ENCODE measurements at places on chromosomes 7 and 10. TPM values are rescaled to one million over a fixed set of nuclear protein-coding genes. Genes with fewer than 3 reads are reported as not detected.

RHOBTB1 gene
- 4.9 TPM for total RNA-seq

- no peak for DNase-seq
Observed at GRCh38 chr10:63120554-63120953, 12.6 kb upstream of the NRBF2 start.

GRCh38 chr7:75738604-75738974 lies at the start of gene HIP1:
TSS of gene HIP1 (minus strand) at chr7:75738941. CDS start at chr7:75738920, 21 bp downstream.
- DNase-seq = no peak

FOXI2 gene
- 0.17 TPM for total RNA-seq

- DNase-seq = no peak
Observed at GRCh38 chr10:48333856-48334255, 27.4 kb downstream of the MAPK8 start.

NODAL gene
- total RNA-seq = not detected

GRCh38 chr10:70776455-70777005 lies 8.6 kb downstream of the TBATA start:
- no peak for DNase-seq

DNA sequence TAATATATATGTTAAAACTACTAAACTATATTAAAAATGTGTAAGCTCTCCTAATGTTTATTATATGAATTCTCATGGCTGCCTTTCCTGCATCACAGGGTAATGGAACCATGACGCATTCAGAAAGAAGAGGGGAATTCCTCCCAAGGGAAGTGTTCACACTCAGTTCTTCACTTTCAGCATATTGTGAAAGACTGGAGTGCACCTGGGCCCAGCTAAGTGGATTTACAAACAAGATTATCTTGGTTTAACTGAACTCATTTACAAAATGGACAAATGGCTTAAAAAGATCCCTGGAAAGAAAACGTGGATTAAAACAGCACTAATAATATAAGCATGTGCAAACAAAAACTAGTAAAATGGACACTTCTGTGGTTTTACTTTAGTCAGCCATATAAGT lies 149.8 kb downstream of the DOCK4 start:
- no peak for DNase-seq

DNA sequence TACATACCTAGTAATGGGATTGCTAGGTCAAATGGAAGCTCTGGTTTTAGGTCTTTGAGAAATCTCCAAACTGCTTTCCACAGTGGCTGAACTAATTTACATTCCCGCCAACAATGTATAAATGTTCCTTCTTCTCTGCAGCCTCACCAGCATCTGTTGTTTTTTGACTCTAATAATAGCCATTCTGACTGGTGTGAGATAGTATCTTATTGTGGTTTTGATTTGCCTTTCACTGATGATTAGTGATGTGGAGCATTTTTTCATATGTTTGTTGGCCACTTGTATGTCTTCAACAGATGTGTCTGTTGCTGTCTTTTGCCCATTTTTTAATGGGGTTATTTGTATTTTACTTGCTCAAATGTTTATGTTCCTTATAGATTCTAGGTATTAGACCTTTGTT lies 675.5 kb downstream of the SUGCT start:
- DNase-seq = no peak

All from prostate gland (tissue), 2 donors.